ENCODE measurements at places on chromosomes 2 and 18.

- DNase-seq, result peak; percentile 26
Measured at GRCh38 chr2:47488870-47489584, 86.1 kb downstream of the MSH2 start.

- no peak for DNase-seq
Measured at GRCh38 chr2:20418519-20418918, 28.4 kb upstream of the RHOB start.

DNA sequence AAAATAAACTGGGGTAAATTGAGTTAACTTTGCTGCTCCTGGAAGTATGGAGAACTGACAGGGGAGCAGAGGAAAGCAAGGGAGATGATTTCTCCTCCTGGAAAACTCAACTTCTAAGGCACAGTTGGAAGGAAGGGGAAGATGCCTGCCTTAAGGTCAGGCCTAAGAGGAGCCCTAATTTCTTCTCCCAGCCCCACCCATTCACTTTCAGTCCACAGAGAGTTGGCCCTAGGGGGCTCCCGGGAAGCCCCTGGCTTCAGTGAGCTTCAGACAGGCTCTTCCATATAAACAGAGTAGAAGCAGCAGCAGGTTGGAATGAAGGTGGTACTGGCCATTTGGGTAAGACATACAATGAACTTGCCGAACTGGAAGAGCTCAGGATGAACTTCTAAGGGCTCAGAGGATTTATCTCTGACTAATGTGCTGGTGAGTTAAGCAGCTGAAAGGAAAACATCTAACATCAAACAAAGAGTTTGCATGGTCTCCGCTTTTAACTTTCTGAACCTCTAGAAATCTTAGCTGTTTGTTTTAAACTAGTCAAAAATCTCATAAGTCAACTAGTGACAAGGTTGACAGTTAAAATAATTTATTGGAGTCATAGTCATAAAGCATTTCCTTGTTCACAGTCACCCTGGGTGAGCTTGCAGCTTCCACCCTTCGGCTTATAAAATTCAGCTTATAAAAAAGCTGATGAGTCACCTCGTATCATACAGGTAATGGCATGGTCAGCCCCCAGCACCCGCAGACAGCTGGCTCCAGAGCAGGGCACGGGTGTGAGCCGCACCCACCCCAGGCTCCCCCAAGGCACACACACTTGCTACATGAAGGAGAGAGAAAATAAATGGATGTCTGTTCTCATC is 9.8 kb downstream of the MALL start:
- DNase-seq, result peak; percentile 46

DNA sequence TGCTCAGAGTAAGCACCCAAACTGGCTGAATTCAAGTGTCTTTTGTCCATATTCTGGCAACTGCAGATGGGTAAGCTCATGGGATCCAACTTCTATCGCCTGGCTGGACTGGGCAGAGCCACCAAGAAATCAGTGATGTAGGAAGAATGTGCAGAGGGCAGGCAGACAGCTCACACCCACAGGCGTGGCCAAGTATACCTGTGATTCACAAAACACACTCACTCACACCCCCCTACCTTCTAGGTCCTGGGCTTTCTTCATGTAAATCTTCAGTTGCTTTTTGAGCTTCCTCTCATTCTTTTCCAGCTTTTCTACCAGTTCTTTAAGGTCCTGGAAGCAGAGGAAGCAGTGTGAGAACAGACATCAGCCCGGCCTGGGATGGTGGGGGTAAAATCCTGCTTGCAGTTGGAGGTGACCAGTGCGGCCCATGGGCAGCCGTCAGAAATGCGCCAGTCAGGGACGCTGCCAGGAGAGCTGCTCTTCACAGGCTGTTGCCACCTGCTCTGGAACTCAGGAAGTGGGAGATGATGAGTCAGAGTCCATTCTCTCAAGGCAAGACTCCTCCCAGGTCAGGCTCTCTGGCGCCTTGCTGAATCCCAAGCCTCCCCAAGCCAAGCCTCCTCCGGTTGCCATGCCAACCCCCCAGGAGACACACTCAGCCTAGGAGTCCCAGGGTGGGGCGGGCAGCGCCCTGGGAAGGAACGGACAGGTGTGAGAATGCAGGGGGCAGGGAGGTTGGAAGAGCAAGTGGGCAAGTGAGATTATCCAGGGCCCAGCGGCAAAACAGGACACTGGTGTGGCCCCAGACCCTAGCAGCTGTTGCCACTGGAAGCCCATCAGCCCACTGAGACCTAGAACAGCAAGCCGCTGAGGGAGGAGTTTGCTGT is 36.2 kb upstream of the ACAA2 start:
- DNase-seq, result peak; percentile 91

DNA sequence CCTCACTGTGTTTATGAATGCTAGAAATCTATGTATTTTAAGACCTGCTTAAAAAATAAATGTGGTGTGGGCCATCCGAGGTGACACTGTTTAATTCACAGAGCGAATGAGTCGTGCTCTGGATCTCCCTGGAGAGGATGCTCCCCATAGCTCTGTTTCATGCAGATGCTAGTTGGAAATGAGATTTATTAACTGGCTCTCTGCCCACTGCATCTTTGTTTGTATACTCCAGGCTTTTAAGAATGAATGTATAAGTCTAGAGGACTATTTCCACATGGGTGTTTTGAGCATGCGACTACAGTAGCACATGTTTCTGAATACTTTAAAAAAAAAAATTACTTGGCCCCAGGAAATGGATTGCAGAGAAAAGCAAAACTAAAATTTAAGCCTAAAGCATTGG is 3.9 kb downstream of the MAPRE2 start:
- DNase-seq, result no peak

GRCh38 chr2:120896126-120896525 is 160.5 kb downstream of the GLI2 start:
- DNase-seq, result no peak

All from hepatic stellate cell (primary cell).